Stimulated activated CD4-positive, alpha-beta T cell treated with anti-CD3 and anti-CD28 coated beads, Interleukin-1b, Interleukin-23, amount 100 ng/mL, for 48 hours (primary cell): ENCODE measurements at places on chromosomes 1 and 21.

- DNase-seq = no peak
Measured at GRCh38 chr1:212413902-212414327, 771 bp downstream of the PACC1 start.

GRCh38 chr1:29621826-29622435 is 385.6 kb downstream of the PTPRU start:
- DNase-seq = no peak

- no peak for DNase-seq
Measured at GRCh38 chr1:43653893-43654292, 3.9 kb downstream of the KDM4A start.

DNA sequence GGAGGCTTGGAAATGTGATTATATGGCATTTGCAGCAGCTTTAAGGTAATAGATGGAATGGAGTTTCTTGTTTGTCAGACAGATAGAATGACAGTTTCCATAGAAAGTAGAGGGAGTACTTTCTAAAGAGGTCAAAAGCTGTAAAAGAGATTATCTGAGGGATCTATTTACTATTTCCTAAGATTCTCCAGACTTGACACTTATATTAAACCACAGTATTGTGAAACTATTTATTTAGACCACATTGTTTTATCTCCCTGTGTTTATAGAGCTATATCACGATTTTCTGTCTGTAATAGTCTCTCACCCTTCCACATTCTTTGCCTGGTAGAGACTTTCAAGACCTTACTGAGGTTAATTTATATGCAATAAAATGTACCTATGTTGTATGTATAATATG is 66.7 kb downstream of the MAN1A2 start:
- no peak for DNase-seq

DNA sequence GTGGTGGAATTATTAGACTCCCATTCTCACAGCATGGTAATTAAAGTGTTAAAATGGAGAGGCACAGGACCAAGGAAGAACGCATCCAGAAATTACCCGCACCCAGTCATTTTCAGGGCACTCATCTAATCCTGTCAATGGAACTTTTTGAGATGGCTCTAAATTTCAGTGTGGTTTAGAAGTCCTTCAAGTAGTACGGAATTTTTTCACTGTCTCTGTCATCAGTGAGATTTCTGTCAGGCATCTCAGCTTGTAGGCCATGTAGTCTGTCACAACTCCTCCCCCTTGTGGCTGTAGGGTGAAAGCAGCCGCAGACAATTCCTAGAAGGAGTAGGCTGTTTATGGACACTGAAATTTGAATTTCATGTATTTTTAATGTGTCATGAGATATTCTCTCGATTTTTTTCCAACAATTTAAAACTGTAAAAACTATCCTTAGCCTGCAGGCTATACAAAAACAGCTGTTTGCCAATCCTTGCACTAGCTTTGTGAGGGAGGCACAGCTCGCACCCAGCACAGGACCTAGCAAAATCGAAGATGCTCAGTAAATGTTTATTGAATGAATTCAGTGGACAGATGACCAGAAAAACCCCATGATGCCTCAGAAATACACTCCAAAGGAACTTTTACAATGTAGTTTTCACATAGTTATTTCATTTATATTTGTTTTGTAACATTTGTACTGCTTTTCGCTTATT is 6.6 kb upstream of the NUP133 start:
- DNase-seq = peak; percentile 50

DNA sequence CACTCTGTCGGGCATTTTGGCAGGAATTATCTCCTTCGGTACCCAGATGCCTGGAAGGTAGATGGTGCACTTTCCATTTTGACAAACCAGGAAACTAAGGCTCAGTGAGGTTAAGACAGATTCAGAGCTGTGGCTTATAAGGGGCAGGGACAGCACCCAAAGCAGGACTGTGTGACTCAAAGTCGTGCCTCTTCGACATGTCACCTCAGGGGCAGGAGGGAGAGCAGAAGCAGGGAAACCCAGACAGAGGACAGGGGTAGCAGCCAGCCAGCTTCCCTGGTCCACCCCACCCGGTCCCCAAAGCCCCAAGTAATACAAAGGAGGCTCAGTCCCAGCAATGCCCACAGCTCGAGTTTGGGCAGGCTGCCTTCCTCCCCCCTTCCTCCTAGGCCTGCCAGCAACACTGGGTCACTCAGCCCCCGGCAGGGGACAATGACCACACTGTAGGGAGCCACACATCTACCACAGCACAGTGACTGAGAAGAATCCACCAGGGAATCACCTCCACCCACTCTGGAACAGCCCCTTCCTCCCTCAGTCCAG is 2.5 kb downstream of the RHOC start:
- DNase-seq = peak; percentile 62

DNA sequence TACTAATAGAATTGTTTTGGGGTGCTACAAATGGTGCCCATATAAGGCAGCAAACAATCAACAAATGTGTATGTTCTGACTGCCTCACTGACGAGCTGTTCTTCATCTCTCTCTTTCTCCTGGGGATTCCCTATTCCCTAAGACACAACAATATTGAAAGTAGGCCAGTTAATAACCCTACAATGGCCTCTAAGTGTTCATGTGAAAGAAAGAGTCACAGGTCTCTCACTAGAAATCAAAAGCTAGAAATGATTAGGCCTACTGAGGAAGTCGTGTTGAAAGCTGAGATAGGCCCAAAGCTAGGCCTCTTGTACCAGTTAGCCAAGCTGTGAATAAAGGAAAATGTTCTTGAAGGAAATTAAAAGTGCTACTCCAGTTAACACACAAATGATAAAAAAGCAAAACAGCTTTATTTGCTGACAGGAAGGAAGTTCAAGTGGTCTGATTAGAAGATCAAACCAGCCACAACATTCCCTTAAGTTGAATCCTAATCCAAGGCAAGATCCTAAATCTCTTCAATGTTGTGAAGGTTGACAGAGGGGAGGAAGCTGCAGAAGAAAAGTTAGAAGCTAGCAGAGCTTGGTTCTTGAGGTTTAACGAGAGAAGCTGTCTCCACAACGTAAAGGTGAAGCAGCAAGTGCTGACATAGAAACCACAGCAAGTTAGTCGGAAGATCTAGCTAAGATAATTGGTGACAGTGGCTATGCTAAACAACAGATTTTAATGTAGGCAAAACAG is 26.3 kb downstream of the ATP2B4 start:
- no peak for DNase-seq

GRCh38 chr1:21293537-21294265 is 3.4 kb upstream of the ECE1 start:
- peak; percentile 93 for DNase-seq

DNA sequence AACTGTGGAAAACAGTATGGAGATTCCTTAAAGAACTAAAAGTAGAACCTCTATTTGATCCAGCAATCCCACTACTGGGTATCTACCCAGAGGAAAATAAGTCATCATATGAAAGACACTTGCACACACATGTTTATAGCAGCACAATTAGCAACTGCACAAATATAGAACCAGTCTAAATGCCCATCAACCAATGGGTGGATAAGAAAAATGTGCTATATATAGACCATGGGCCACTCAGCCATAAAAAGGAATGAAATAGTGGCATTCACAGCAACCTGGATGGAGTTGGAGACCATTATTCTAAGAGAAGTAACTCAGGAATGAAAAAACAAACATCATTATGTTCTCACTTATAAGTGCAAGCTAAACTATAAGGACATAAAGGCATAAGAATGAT is 105.0 kb upstream of the PGBD5 start:
- DNase-seq = no peak

- no peak for DNase-seq
Measured at GRCh38 chr21:42363312-42363711, 3.0 kb downstream of the TFF1 start.

DNA sequence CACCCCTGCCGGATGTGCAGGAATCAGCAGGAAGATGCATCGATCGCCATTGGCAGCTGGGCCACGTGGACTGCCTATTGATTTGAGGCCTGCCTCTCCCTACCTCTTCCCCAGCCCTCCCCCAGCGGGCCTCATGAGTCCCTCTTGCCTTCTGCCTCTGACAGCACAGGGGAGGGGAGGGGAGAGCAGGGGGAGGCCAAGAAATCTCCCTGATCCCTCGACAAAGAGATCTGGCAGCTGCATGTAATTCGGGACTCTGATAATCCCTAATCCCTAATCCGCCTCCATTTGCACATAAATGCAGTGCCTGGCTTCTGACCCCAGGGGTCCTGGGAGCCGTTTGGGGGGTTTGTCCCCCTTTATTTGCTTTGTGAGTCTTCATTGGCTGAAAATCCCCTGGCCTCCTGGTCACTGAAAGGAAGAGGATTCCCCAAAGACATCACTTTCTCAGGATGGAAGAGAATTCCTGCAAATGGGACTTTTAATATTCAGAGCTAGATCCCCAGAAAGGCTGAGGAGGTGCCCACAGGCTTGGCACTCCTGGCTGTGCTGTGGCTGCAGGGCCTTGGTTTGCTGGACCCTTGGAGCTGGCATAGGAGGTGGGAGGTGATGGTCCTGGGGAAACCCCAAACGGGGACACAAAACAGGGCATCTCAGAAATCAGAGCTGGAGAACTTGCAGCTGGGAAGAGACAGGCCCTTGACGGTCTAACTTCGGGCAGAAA is 239.4 kb upstream of the POU3F1 start:
- no peak for DNase-seq

DNA sequence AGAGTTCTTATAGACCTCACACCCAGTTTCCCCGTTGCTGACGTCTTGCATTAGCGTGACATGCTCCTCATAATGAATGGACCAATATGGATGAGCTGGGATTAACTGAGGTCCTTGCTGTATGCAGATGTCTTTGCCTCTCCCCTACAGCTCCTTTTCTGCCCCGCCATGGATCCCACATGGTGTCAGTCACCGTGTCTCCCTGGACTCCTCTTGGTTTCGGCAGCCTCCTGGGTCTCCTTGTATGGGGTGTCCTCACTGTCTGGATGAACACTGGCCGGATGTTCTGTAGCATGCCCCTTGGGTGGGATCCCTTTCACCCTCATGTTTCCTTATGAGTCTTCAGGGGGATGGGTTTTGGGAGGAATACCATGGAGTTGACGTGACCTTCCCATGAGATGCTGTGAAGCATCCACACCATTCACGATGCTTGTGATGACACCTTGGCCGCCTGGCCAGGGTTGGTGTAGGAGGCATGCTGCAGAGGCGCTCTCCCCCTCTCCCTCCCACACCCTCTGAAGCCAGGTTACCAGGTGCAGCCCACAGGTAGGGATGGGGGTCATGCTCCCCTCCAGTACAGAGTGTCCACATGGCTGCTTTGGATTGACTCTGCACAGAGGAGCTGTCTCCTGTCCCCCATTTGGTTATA is 4.4 kb downstream of the GJC2 start:
- DNase-seq = no peak

- no peak for DNase-seq
Measured at GRCh38 chr1:118118469-118118868, 66.6 kb downstream of the SPAG17 start.

- DNase-seq = no peak
Measured at GRCh38 chr1:162732566-162733335, 57.8 kb upstream of the HSD17B7 start.

DNA sequence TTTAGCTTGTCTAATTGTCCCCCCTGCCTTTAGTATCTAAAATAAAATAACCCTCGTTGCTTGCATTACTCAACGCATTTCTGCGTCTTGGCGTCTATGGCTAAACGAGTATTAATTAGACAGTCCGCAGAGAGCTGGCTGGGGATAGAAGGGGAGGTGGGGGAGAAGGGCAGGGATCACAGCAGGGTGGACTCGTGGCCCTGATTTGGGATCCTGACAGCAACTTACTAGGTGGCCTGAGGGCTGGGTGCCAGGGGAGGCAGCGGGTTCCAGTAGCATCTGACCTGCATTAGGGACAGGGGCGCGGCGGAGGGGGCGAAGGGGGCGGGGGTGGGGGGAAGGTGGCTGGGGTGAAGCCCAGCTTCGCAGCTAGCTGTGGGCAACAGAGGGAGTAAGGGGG is 1.1 kb upstream of the BACE2 start:
- no peak for DNase-seq

DNA sequence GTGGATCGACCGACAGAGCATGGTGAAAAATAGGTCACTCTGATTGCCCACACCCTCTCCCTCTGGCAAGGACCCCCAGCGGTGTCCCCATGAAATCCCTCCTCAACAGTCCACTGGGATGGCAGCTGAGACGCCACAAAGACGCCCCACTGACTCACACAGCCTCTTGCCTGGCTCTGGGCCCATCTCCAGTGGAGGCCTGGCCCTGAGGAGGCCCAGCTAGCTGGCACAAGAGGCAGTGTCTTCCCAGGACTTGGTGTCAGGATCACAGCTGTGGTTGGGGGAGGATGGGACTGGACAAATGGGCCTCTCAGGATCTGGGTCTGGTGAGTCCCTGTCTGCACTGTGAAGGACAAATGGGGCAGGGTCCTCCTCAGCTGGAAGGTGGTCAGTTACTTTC is 4.6 kb downstream of the ALX3 start:
- no peak for DNase-seq

DNA sequence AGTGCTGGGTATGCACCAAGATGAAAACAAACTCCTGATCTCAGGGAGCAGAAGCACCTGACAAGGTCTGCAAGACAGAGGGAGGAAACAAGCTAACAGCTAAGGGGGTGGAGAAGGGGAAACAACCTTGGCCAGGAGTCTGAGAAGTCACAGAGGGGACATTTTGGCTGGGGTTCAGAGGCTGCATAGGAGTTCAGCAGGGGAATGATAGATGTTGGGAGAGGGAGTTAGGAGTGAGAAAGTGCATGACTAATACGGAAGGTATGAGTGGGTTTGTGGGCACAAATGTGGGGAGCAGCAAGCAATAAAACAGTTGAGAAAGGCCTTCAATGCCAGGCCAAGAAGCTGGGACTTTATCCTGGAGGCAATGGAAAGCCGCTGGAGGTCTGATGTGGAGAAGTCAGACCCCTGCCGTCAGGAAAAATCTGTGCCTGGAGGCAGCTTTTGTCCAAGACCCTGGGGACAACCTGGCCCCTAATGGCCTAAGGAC is 16.4 kb downstream of the EPHA2 start:
- no peak for DNase-seq

- no peak for DNase-seq
Measured at GRCh38 chr1:247337250-247337746, 5.6 kb upstream of the ZNF496 start.

DNA sequence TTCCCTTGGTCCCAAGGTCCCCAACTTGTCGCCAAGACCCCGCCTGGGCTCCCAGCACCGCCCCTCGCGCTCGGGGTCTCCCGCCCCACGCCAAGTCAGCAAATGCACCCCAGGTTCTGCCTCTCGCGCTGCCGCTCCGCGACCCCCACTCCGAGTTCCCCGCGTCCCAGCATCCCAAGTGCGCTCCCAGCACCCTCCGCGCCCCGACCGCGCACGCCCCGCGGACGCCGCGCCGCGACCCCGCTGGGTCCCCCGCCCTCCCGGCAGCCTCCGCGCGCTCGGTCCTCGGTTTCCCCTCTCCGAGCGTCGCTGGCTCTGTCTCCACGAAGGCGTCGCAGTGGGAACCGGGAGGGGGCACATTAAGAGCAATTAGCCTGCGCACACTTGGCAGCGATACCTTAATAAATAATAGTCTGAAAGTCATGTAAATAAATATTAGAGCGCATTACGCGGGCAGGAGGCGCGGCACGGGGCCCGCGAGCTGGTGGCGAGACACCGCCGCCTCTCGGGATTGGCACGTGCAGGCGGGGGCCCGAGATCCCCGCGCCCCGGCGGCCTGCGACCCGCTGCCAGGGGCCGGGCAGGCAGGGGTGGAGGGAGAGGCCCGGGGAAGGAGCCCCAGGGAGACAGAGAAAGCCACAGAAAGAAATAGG is 75.9 kb downstream of the VWA5B1 start:
- no peak for DNase-seq
